ENCODE measurements at places on chromosomes 3 and 15.

- no peak for DNase-seq
Observed at GRCh38 chr3:46312991-46313390, 40.9 kb upstream of the CCR2 start.

DNA sequence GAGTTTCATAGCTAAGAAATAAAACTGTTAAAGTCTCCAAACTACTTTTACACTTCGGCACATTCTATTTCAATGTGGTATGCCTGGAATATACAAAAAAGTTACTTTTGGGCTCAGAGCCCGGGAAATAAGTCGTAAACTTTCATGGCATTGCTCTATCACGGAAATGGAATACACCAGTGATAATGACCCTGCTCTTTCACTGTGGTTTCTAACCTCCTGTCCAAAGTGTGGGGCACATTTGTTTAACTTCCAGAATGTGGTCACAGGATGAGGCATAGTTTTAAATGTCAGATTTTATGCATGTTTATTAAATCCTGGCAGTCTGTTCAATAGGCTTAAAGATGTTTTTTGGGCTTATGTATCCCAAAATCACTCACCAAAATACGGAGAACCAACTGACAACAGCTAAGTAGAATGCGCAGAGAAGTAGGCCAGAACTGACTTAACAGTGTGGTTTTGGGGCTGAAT is 5.1 kb downstream of the CXCR6 start:
- DNase-seq = no peak

DNA sequence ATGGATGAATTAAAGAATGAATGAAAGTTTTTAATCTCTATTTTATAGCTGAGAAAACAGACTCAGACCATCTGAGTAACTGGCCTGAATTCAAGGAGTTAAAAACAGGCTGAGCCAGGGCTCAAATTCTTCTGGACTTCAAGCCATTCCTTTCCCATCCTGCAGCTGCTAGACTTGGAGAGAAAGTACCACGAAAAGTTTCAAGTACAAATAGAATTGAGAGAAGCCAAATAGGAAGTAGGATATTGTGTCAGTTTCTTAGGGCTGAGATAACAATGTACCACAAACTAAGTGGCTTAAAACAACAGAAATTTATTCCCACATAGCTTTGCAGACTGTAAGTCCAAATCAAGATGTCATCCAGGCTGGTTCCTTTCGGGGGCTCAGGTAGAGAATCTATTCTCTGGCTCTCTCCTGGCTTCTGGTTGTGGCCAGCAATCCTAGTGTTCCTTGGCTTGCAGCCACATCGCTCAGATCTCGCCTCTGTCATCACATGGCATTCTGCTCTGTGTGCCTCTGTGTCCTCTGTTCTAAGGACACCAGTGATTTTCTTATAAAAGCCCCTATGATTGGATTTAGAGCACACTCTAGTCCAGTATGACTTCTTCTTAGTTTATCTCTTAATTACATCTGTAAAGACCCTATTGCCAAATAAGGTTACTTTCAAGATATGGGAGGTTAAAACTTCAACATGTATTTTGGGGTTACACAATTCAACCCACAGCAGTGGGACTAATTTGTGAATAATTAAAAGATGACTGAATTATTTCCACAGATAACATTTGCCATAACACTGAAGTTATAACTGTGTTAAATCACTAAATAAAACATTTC is 25.7 kb upstream of the GOLIM4 start:
- no peak for DNase-seq

GRCh38 chr3:71039332-71039731 is 544.2 kb downstream of the FOXP1 start:
- DNase-seq = no peak

DNA sequence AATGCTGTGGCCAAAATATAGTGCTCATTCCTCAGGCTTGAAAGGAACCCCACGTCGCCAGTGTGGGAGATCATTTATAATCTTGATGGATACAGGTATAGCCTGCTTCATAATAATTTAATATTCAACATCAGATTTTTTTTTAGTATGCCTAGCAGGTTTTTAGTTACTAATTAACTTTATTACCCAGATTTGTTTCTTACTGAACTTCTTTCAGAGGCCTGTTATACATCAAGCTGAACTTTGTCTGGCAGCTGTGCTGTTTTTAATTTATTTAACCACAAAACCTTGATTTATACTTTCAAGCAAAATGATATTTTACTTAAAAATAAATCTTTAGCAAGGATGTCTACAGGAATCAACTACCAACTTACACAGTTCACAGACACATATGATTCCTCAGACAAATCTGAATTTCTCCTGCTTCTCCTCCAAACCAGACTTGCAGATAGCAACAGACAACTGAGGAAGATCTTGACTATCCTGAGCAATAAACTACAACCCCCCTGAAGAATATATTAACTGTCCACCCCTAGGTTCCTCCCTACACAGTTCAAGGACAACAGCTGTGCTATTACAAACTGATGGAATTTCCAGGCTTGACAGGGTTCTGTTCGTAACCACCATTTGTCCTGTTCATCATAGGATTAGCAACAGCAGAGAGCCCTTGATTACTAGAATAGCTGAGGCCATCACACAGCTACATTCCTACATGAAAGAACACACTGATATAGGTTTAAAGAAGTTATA is 610 bp downstream of the MAP4 start:
- DNase-seq = no peak

- no peak for DNase-seq
Observed at GRCh38 chr3:178802259-178802658, 266.0 kb downstream of the KCNMB2 start.

- no peak for DNase-seq
Observed at GRCh38 chr3:18841422-18842343, 306.6 kb upstream of the KCNH8 start.

DNA sequence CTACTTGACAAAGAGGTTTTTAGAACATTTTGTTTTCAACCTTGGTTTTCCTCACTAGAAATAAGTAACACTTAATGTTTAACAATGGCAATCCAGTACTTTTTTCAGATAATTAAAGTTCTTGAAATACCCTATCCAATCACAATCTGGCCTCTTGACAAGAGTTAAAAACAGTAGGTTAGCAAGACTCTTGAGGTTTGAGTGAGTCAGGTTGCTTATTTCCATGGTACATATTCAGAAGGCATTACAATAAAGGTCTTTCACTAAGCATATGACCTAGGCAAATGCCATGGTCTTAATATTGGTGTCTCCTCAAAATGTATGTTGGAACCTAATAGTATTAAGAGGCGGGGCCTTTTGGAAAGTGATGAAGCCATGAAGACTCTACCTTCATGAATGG is 5.6 kb downstream of the SUCNR1 start:
- no peak for DNase-seq

DNA sequence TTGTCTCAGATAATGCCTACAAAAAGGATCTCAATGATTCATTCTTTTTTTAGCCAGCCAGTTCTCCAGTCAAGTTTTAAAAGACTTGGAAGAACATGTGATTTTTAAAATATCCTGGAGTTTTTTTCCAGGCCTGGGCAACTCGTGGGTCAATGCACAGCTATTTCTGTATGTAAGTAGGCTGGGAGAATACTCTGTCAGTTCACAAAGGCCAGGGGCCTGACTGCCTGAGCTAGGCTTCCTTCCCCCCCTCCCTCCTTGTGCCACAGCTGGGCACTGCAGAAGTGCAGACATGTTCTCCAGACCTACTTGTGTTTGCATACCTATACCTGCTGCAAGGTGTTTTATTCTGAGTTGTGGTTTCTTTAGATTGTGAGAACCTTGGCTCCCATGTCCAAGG is 43.7 kb downstream of the CTDSPL start:
- no peak for DNase-seq

DNA sequence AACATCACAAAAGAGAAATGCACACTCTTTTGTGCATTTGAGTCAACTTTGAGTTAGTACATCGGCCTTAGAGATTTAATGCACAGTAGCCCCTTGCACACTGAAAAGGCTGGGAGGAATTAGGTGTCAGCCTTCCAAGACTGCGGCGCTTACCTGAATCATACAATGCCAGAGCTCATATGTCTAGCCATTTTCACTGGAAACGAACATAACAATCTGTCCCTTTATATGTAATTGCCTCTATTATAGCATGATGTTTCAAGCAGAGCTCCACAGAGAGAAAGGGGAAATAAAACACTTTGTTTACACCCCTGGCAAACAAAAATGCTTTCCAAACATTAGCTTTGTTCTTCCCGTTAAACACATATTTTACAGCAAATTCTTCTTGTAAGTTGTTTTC is 315.7 kb upstream of the SLCO3A1 start:
- DNase-seq = no peak

- no peak for DNase-seq
Observed at GRCh38 chr15:68354268-68354667, 76.7 kb downstream of the FEM1B start.

Data from hypothalamus (tissue), 51 donors.